ENCODE measurements at places on chromosomes 11 and 22. TPM values are rescaled to one million over a fixed set of nuclear protein-coding genes. Genes with fewer than 3 reads are reported as not detected.

DNA sequence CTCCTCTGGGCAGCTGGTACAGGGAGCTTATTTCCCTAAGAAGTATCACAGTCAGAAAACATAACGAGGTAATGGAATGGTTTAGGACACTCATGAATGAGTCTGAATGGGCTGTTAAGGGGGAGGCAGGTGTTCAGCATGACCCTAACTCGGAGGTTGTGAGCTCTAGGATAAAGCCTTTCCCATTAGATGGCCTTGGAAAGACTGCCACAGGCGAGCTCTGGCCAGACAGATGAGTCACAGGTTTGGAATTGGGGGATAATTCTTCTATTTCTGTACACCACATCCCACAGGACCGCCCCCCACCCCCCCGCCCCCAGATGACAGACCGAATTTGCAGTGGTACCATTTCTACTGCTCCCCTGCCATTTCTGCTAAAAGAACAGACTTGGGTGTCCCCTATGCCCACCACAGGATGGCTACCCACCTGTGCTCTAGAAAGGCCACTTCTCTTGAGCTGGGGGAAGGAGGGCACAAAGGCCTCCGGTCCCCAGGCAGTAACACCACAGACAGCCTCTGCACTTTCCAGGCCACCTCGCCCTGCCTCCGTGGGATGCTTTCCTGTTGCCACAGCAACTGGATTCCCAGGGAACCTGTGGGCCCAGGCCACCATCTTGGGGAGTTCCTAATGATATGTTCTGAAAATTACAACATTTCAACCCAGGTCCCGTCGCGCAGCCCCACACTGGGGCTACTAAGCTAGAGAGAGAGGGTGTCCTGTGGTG lies 76.7 kb downstream of the TRIM29 start:
- DNase-seq = no peak

GRCh38 chr22:16824716-16825687 lies at the start of gene XKR3:
XKR3 (minus strand) TSS chr22:16825411; CDS start chr22:16808073, 17,338 bp downstream.
- no peak for DNase-seq

Gene C11orf91
- 0.29 TPM for total RNA-seq

Gene FUT4
- total RNA-seq = 3.2 TPM

Gene TSSK2
- total RNA-seq = not detected

DNA sequence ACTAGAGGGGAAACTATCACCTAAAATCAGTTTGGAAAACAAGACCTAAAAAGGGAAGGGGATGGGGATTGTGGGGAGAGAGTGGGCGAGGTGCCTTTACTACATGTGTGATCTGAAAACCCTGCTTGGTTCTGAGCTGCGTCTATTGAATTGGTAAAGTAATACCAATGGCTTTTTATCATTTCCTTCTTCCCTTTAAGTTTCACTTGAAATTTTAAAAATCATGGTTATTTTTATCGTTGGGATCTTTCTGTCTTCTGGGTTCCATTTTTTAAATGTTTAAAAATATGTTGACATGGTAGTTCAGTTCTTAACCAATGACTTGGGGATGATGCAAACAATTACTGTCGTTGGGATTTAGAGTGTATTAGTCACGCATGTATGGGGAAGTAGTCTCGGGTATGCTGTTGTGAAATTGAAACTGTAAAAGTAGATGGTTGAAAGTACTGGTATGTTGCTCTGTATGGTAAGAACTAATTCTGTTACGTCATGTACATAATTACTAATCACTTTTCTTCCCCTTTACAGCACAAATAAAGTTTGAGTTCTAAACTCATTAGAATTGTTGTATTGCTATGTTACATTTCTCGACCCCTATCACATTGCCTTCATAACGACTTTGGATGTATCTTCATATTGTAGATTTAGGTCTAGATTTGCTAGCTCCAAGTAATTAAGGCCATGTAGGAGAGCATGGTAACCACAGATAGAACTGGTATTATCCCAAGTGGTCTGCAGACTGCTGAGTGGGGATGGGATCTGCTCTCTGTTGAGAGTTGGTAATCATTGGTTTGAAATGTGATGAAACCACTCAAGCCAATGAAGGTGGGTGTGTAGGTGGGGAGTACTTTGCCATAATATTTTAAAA lies 3.6 kb downstream of the NEAT1 start:
- DNase-seq = peak; percentile 22

Gene DEFB131B
- total RNA-seq = not detected

Gene H19
- 390 TPM for total RNA-seq

- DNase-seq = no peak
These were observed 118.1 kb downstream of the DBX1 start for GRCh38 chr11:20042045-20042639.

Gene CELSR1
- total RNA-seq = 6.5 TPM

Measured in left cardiac atrium (tissue), 4 donors.